Stimulated activated CD4-positive, alpha-beta T cell treated with anti-CD3 and anti-CD28 coated beads, Interleukin-15, amount 100 ng/mL, for 1 hour (primary cell): ENCODE measurements at places on chromosomes 5 and 9.

DNA sequence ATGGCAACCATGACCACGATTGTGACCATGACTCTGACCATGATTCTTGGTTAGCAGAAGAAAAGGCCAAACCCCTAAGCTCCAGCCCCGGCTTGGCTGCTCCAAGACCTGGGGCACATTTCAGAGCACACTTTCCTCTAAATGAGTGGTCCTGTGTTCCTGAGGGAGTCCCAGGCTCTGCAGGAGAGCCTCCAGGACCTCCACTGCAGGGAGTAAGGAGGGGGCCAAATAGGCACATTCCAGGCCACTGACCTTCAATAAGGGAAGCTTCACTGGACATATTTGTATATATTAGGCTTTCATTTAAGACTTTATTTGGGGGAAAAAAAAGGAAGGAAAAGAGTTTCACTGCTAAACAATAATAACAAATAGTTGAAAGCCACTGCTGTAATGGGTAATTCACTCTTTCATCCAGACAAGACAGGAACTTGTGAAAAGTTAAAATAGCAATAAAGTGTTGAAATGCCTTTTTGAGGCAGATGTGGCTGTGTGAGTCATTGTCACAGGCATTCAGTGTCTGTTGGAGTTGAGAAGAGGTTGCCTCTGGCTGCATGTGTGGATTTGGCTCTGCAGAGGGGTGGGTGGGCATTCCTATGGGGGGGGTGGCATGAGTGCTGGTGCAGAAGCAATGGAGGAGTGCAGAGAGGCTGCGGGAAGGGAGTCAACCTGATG is 63.9 kb upstream of the TGFBR1 start:
- no peak for DNase-seq

GRCh38 chr9:88537761-88538091 is 2.7 kb downstream of the NXNL2 start:
- no peak for DNase-seq

- DNase-seq: no peak
Measured at GRCh38 chr9:76365028-76365427, 29.2 kb downstream of the RFK start.

GRCh38 chr5:174624733-174625522 is 99.5 kb upstream of the MSX2 start:
- no peak for DNase-seq

- no peak for DNase-seq
Measured at GRCh38 chr5:57937025-57937424, 454.4 kb upstream of the ACTBL2 start.

DNA sequence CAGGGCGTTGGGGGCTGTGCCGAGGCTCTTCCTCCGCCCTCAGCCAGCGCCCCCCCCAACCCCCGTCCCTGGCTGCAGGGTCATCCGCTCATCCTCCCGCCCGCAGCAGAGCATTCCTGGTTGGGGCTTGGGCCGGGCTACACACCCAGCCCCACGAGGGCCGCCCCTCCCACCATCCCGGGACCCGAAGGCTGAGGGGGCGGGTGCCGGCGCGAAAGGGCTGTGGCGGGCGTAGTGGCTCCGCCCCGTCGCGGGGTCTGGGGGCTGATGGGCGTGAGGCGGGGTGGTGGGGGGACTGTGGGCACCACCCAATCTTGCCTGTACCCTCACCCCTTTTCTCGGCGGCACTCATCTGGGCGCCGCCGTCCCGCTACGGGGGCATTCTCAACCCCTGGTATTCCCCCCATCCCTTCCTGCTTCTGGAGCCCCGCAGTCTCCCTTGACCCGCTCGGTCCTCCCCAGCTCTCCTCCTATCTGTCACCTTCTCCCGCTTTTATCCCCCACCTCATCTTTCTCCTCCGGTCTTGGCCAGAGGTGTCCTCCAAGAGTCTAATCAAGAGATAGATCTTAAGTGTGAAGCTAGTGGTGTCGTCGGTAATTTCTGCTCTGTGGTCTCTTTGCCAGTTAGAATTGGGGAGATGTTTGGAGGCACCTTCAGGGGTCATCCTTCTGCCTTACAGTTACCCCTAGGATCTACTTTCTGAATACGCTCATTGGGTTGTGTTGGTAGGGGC is 1.6 kb downstream of the FER start:
- DNase-seq: no peak

- no peak for DNase-seq
Measured at GRCh38 chr5:72841756-72842535, 25.5 kb downstream of the TNPO1 start.
